ENCODE measurements at places on chromosomes 1 and 21.

DNA sequence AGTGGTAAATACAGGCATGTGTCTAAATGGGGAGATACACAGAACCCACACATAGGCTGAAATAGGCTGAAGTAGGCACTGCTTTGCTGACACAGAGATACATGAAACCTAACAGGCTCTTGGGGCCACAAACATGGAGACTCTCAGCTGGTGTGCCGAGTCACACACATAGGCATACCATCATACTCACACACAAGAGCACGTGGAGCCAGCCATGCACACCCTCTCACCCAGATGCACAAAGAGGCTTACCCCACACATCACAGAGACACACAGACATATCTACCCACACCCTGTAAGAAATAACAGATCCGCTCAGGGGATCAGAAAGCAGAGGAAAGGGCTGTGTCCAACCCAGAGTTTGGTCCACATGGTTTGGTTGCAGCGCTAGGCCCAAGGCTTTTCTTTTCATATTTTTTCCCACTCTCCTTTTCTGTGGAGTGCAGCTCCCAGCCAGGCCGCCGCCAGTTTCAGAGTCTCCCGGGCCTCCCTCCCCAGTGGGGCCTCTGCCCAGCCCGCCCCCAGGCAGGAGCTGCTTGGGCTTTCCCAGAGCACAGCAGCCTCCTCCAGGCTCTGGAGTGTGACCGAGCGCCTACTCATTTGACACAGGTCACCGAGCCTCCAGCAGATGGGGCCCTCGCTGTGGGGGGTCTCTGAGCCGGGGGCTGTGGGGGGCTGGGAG, 3.9 kb upstream of the POU3F1 start:
- no peak for ATAC-seq

DNA sequence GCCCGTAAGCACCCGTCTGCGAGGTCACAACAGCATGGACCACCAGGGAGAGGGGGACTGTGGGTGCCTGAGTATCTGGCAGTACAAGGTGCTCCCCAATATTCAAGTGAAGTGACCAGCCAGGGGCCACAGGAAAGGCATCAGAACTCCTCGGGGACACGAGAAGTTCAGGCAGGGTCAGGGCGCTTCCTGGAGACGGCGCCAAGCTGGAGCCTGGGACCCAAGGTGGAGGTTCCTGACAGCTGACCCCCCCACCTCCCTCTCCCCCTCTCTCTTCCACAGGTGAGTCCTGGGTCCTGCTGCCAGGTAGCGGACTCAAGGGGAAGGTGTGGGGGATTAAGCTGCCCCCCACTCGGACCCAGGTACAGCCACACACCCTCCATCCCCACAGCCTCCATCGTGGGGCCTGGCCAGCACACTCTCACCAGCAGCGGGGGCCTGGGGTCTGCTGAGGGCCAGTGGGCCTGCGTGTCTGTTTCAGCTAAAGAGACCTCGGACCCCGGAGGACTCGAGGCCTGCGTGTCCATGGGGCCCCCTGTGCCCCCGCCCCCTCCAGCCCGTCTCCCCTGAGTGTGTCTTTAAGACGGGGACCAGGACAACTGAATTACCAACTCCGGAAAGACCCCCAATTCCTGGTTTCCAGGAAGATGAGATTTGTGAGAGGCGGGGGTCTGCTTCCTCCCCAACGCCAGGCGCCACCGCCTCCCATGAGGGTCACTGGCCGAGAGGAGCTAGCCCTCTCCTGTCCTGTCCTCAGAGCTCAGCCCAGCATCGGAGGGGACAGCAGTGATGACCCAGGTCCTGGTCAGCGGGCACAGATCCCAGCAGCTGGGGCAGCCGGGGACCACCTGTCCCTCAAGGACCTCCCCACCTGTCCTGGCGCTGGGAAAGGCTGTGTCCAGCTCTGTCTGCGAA, 6.2 kb downstream of the TNFRSF18 start:
- no peak for ATAC-seq

DNA sequence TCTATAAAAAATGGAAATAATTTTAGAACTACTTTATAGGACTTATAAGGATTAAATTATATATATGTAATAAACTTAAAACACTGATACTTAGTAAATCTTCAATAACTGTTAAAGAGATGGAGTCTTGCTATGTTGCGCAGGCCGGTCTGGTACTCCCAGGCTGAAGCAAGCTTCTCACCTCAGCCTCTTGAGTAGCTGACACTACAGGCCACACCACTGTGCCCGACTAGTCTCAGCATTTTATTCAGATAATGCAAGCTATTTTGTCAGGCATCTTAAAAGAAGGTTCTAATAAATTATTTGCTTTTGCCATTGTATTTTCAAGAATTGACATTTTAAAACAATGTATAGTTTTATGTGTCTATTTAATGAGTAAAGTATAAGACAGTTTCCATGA, 20.8 kb downstream of the CNST start:
- ATAC-seq, result no peak

GRCh38 chr1:103416681-103417286, 108.7 kb upstream of the RNPC3 start:
- ATAC-seq, result no peak

DNA sequence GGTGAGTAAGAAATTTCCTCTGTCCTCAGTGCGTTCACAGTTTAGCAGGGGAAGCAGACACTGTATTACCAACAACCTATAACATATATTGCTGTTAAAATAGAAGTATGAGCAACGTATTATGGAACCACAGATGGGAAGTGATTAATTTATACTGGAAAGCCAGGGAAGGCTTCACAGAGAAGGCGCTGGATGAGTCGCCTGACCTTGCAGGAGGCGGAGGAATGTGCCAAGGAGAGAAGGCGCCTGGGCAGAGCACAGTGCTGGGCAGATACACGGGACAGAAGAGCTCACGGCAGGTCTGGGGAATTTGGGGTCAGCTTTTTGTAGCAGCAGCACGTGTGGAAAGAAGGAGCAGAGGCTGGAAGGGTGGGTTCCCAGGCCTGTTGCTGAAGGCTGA, 116.3 kb downstream of the DHRS3 start:
- no peak for ATAC-seq

DNA sequence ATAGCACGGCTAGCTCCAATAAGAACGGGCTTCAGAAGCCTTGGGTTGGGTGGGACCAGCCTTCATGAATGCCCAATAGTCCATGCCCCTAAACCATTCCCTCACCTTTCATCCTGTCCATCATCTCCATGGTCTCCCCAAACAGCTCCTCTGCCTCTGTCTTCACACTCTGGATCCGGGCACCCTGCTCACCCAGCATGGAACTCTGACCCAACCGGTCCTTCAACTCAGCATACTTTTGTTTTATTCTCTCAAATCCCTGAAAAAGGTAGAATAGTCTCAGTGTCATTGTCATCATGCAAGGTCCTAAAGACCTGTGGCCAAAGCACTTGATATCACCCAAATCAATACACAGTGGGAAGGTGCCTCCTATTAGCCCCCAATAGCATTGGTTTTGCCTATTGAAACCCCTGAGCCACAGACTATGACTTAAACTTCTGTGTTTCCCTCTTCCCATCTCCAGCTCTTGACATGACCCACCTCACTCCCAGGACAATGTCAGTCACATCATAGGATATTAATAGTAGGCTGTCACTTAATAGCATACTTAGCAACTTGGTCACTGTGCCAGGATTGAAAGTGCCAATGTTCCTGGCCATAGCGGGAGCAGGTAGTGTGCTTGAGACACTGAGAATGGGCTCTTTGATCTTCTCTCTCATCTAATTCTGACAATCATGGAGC, 33.0 kb downstream of the CAMK1G start:
- no peak for ATAC-seq

- ATAC-seq, result no peak
Observed at GRCh38 chr1:88252745-88253144, 431.3 kb upstream of the PKN2 start.

GRCh38 chr1:208081972-208082371, 162.2 kb downstream of the PLXNA2 start:
- ATAC-seq, result no peak

GRCh38 chr1:98898940-98899339, 105.7 kb downstream of the PLPPR5 start:
- no peak for ATAC-seq

DNA sequence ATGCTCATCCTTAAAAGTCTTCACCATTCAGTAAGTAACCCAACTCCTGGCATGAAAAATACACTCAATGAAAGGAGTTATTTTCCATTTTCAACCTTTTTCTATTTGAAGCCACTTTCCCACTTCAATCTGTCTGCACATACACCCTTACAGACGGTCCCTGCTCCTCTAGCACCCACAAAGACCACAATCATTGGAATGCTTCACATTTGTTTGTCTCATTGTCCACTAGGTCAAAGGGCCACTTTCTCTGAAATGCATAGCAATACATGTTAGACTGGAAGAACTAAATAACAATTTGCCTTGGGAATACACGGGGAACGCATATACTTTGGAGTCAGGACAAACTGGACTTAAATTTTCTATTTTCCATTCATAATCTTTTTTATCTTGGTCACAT, 487.1 kb upstream of the C1orf87 start:
- no peak for ATAC-seq

- ATAC-seq, result no peak
Observed at GRCh38 chr1:66495495-66495894, 38.5 kb upstream of the SGIP1 start.

GRCh38 chr1:33465316-33465715, 7.1 kb upstream of the ZSCAN20 start:
- no peak for ATAC-seq

GRCh38 chr1:17194133-17194475, 10.8 kb upstream of the PADI1 start:
- ATAC-seq, result no peak

- ATAC-seq, result peak; percentile 84
Observed at GRCh38 chr1:111738436-111739193, 580 bp downstream of the INKA2 start.

DNA sequence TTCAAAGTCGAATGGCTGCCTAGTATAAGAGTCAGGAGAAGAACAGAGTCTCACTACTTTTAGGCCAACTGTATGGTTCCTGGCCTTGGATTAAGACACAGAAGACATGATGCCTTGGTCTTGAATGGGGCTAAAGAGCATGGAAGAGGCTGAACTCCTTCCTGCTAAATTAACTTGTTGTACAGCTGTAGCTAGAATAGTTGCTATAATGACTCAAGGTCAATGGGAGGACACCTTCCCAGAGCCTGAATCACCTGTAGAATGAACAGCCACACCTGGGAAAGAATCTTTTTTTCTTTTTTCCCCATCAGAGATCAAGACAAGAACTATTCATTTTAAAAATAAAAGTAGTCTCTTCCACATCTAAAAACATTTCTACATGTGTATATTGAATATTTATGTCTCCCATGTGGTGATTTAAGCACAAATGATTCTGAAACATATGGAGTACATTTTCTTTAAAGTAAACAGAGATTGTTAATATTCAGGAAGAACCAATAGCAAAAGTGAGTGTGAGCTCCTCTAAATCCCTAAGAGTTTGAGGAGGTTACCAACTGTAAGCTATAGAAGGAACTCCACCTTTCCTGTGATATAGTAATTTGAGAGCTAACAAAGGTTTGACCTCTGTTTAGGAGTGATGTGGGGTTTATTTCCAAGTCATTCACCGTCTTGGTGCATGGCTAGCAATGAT, 191.3 kb downstream of the TGFB2 start:
- no peak for ATAC-seq

DNA sequence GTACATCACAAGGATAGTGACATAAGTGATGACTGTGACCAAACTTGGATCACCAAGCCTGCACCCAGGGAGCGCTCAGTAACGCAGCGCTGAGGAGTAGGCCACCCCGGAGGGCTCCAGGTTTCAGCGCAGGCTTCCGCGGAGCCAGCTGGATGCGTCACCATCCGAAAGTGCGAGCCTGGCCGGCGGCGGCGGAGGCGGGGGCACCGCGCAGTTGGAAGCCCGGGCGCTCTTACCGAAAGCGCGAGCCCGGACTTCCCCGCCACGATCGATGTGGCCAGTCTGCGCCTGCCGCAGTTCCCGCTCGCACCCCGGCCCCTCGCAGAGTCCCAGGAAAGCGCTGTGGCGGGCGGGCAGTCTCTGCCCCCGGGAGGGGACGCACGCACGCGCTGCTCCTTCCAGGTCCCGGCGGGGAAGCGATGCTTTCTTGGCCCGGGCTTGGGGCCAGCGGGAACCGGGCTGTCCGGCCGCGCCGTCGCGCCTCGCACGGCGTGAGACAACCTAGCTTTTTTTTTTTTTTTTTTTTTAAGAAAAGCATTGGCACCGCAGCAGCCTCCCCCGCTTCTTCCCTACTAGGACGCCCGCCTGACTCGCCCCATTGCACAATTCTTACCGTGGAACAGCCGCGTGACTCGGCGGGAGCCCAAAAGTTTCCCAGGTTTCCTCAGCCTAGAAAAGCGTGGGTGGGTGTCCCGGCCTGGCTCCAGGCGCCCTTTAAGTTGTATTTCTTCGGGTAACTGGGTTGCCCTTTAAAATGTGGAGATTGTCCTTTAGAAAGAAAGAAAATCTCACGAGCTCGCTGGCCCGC, 36.4 kb upstream of the JAK1 start:
- ATAC-seq, result peak; percentile 88

GRCh38 chr1:78834201-78834741, 172.3 kb downstream of the ADGRL4 start:
- ATAC-seq, result no peak

DNA sequence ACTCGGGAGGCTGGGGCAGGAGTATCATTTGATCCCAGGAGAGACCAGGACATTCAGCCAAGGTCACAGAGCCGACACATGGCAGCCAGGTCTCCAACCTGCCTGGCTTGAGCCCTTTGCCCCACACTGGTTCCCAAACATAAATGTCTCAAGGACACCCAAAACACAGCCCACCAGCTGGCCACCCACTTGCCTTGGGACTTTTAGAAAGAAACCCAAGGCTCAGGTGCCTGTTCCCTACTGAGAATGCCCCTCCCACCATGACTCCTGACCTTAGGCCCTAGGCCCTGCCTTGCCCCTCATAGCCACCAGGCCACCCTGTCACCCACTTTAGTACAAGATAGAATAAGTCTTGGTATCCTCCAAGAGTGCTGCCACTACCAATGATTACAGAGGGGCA, 41.9 kb upstream of the LRP8 start:
- no peak for ATAC-seq

DNA sequence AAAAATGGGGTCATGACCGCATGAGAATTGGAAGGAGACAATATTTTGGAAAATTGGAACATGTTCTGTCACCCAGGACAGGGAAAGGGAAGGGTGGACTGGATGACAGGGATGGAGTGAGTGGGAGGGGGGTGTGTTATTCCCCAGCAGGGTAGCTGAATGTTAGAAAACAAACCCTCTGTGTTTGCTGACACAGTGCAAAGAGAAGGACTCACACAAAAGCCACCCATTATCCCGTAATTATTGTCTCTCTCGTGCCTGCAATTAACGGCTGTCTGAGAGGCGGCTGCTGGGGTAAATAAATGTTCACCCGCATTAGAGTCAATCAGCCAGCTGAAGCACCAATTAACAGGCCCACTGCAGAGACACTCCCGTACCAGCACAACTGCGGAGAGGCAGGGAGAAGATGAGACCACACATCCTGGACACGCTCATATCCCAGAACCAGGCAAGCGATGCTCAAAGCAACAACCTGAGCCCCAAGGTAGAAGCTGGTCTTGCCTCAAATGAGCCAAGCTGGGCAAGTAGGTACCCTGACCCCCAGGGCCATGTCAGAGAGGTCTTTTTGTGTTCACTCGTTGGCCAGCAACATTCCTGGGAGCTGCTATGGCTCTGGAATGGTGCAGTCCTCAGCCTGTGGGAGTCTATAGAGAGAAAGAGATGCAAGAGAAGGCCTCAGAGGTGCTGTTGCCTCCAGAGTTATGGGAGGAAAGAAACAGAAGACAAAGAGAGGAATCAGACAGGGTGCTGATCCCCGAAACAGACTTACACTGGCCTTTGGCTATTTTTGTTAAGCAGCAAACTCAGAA, 19.4 kb downstream of the PLEKHA6 start:
- no peak for ATAC-seq

GRCh38 chr1:88191917-88192316, 492.2 kb upstream of the PKN2 start:
- ATAC-seq, result peak; percentile 86

GRCh38 chr1:198927129-198927528, 288.3 kb downstream of the PTPRC start:
- ATAC-seq, result no peak

Measured in stimulated activated memory B cell treated with anti-CD40 and anti-IgM and Interleukin-4, amounts not matched to agents 10 μg/mL and 1 μg/mL and 100 μg/mL, for 72 hours (primary cell).